NT2/D1 (cell line): ENCODE measurements at places on chromosomes 4 and X.
A peak's percentile ranks its signal among the peaks of the same experiment; 100 is the strongest.

DNA sequence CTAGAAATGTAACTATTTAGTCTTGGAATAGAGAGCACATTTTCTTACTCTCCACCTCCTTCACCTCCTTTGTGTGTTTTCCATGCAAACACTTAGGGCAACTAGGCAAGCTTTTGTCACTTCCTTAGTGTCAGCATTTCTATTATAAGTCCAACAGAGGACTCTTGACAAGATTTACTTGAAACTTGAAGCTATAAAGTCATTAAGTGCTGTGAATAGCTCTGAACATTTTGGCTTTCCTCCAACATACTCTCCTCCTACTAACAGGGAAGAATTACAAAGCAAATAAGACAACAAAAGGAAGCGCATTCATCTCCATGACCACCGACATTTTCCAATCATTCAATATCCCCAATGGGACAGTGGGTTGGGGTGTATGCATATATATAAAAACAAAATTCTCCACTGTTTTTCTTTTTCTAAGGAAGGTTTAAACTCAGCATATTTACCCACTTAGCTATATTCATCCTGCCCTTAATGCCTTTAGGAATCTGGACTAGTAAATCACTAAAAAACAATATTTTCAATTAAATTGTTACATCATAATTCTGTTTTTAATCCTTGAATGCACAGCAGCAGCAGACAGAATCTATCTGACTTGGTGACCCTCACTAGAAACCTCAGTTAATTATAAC is 264.6 kb downstream of the SNCA start:
- DNase-seq, result no peak

DNA sequence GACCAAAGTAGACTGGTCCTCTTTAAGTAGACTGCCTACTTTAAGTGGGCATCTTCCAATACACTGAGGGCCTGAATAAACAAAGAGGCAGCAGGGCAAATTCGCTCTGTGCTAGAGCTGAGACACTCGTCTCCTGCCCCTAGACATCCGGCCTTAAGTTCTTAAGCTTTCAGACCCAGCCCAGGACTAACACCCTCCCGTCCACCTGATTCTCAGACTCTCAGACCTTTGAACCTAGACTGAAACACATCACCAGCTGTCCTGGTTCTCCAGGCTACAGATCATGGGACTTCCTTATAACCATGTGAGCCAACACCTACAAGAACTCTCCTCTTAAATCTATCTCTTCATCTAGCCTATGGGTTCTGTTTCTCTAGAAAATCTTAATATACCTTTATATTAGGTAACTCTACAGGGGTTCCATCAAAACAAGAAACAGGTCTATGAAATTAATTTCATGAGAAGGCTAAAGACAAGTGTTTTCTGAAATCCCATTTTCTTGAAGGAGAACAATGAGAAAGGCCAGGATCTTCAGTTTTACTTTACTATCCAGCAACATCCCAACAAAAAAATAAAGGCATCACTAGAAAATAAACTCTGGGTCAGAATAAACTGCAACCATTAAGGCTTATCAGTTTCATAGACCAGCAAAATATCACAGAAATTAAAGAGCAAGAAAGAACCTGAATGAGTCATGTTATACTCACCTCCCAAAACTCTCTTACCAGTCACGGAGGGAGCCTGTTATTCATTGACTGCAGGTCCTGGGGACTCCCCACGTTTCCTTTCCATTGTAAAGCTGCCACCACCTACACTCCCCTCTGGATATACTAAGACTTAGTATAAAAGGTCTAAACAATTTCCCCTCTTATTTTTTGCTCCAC is 14.8 kb downstream of the ADGRA3 start:
- DNase-seq, result no peak

DNA sequence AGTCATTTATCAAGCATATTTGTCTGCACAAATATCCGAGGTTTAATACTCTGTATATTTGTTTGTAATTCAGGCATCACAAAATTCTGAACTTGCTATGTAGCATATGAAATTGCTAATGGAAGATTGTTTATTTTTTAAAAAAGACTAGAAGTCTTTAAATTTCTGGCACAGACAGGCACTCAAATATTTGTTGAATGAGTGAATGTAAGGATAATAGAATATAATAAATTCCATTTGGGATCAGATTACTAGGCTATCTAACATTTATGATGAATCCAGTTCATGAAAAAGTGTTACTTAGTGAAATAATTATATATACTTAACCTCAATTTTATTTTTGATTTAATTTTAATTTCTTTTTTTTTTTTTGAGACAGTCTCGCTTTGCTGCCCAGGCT is 30.4 kb upstream of the TEC start:
- DNase-seq, result no peak

- DNase-seq, result no peak
Observed at GRCh38 chr4:145034727-145035211, 63.2 kb downstream of the ANAPC10 start.

GRCh38 chr4:55117511-55117910 is 7.9 kb downstream of the KDR start:
- DNase-seq, result no peak

DNA sequence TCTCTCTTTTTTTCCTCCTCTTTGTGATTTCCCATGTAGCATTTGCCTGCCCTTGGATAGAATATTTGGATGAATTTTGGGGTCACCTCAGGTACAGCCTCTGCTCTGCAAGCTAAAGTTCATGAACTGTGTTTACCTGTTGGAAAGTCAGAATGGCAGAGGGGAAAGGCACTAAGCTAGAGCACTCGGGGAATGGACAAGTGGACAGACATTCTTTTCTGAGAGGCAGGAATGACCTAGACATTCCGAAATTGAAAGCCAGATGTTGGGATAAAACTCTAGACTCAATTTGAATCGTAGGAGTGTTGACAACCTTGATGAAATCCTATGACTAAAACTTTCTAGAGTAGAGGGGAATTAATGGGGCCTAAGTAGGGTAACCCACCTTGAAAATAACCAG is 56.1 kb downstream of the LUZP4 start:
- no peak for DNase-seq

GRCh38 chrX:105636667-105637066 is 185.7 kb upstream of the NRK start:
- no peak for DNase-seq

DNA sequence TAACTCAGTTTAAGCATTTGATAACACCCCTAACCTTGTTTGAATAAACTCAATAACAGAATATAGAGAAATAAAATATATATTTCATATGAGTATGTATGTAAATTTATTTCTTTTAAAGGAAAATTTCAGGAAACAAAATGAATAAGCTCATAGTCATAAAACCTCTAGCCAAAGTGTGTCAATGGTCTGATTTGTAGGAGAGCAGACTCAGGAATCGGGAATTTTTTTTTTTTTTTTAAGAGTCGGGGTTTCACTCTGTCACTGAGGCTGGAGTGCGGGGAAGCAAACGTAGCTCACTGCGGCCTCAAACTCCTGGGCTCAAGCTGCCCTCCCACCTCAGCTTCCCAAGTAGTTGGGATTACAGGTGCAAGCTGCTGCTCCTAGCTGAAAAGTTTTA is 2.4 kb downstream of the PKD2 start:
- DNase-seq, result no peak

GRCh38 chr4:56748271-56748670 is 67.2 kb upstream of the HOPX start:
- no peak for DNase-seq

DNA sequence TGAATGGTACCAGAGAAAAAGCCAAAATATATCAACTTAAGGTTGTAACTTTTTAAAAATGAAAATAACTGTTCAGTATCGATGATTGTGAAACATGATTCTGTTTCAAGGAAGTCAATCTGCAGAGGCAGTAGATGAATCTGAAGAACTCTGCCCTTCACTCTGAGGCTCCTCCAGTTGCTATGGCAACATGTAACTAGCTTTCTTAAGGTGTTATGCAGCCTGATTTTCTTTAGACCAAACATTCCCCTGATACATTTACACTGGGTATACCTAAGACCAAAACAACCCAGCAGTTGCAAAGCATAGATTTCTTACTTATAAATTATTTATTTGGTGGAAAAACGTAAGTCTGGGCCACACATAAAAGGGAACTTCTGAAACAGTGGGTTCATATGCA is 133.6 kb upstream of the RASGEF1B start:
- no peak for DNase-seq

- no peak for DNase-seq
Observed at GRCh38 chrX:41823402-41823801, 99.4 kb downstream of the GPR82 start.

DNA sequence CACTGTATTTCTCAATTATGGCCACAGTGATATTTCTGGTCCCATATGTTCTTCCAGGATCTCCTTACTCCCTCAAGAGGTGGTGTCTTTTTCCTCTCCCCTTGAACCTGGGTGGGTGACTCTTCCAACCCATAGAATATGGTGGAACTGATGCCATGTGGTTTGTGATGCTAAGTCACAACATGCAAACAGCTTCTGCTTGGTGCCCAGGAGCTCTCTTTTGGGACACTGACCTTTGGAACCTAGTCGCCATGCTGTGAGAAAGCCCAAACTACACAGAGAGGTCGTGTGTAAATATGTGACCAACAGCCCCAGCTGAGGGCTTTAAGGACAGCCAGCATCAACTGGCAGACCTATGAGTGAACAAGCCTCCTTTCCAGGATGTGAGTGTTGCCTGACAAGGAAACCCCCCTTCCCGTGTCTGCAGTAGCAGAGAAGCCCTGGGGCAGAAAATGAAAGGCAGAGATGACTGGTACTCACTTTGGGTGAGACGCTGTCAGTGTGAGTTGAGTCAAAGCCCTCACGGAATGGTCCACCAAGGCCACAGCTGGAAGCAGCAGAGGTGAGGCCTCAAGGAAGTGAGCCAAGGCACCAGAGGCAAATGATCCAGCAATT is 223.4 kb downstream of the BCOR start:
- DNase-seq, result no peak

DNA sequence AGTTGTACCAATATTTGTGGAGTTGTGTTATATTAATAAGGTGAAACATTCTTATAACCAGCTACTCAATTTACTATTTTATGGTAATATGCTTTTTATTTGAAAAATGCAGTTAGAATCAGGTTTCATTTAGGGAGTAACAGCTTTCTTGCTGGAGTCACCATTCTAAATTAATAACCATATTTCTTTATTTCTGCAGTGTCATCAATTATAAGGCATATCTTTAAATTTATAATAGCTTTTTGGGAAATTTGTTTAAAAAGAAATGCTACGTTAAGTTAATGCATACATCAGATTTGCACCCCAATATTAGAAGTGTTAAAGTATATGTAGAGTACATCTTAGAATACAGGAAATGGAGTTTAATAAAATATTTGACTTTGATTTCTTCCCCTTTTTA is 18.9 kb downstream of the USP38 start:
- DNase-seq, result no peak

- peak; percentile 22 for DNase-seq
Observed at GRCh38 chr4:40750461-40751258, 905 bp downstream of the NSUN7 start.

DNA sequence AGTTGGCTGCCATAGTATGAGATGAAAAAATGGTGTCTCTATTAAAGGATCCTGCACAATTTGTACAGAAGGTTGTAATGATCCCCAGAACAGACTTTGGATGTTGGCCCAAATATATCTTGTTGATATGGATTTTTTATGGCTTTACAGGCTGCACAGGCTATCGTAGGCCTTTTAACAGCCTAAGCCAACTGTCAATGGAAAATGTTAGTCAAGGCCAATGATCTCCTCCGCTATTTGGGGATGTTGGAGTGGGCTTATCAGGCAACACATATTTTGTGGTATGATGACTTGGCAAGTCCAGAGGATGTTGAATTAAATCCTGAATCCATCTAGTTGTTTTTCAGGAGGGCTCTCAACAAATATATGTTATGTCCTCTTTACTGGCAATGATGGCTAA is 42.1 kb downstream of the ZCCHC13 start:
- no peak for DNase-seq

- no peak for DNase-seq
Observed at GRCh38 chrX:24720036-24720435, 26.3 kb downstream of the POLA1 start.

- DNase-seq, result no peak
Observed at GRCh38 chr4:8516996-8517550, 63.1 kb upstream of the GPR78 start.

DNA sequence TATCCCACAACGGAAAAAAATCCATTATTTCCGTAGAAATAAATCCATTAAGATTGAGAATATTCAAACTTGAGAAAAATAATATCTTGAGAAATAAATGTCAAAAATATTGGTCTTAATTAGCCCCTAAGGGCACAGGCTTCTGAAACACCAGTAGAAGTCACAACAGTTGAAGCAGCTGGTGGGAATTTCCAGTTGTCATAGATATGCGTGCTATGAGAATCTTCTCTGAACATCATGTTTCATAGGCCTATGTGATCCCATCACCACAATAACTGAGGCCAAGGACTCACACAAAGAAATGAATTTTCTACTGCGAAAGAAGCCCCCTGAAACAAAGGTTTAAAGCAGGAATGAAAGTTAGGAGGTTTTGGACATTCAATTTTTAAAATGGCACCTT is 292.0 kb downstream of the DTHD1 start:
- no peak for DNase-seq

- DNase-seq, result no peak
Observed at GRCh38 chr4:81358154-81358553, 113.6 kb downstream of the RASGEF1B start.

DNA sequence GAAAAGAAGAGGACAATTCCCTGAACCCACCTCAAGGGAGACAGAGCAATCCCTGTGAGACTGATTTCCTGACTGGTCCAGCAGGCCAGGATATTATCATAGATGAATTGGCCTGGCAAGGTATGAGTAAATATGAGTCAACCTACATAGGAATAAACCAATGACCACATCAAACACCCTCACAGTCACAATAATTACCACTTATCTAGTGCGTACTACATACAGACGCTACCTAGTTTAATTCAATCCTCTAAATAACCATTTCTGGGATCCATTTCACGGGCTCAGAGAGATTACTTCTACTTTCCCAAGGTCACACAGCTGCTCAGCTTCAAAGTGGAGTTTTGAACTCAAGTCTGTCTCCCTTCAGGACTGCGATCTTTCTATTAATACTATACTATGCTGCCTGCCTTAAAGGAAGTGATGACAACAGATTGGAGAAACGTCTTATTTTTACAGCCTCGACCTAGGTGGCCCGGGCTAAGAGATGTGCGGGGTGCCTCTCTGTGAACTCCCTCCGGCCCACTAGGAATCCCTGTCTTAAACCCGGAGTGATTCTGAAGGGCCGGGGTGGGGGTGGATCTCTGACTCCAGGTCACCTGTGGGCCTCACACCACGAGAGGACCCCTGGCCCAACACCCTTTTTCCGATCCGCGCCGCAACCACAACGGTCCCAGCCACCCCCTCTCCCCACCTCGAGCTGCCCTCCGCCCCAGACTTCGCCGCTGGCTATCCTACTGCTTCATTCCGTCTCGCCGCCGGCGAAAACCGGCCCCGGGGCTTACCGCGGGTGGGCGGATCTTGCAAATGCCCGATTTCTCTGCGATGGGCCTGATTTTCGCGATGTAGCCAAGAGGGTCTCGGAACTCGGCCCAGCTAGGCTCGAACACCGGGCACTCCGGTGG is 800 bp downstream of the KDM5C start:
- no peak for DNase-seq

GRCh38 chr4:126778348-126778747 is 854.4 kb upstream of the INTU start:
- DNase-seq, result no peak
